Pancreas (tissue), 10 donors: ENCODE measurements at places on chromosomes 12 and 14. TPM values are rescaled to one million over a fixed set of nuclear protein-coding genes. Genes with fewer than 3 reads are reported as not detected.

The SLCO1A2 gene
- 0.21 TPM for polyA plus RNA-seq

The TMTC1 gene
- polyA plus RNA-seq, result 1.2 TPM

The PTPRR gene
- 0.23 TPM for polyA plus RNA-seq

The CKB gene
- 140 TPM for polyA plus RNA-seq

The GPR135 gene
- polyA plus RNA-seq, result 1.3 TPM

The KRT6C gene
- not detected for polyA plus RNA-seq

The GPR137C gene
- 0.27 TPM for polyA plus RNA-seq

The KRT86 gene
- polyA plus RNA-seq, result 3.2 TPM

The ALX1 gene
- not detected for polyA plus RNA-seq

The IAPP gene
- 1,679 TPM for polyA plus RNA-seq

The PDE3A gene
- 4.9 TPM for polyA plus RNA-seq

The IRAK3 gene
- polyA plus RNA-seq, result 1.1 TPM

The STYK1 gene
- 0.07 TPM for polyA plus RNA-seq

The TOGARAM1 gene
- polyA plus RNA-seq, result 7.3 TPM

The CDKN3 gene
- polyA plus RNA-seq, result 1.0 TPM

The TAS2R46 gene
- polyA plus RNA-seq, result not detected

The TC2N gene
- polyA plus RNA-seq, result 23.9 TPM

The ADGRD1 gene
- 1.4 TPM for polyA plus RNA-seq

The TOMM20L gene
- not detected for polyA plus RNA-seq

The KLRG1 gene
- 0.38 TPM for polyA plus RNA-seq

The EGLN3 gene
- polyA plus RNA-seq, result 1.9 TPM

The ERP29 gene
- polyA plus RNA-seq, result 101 TPM

The RTL1 gene
- polyA plus RNA-seq, result 0.02 TPM

The MLF2 gene
- polyA plus RNA-seq, result 74.7 TPM

The NEDD1 gene
- polyA plus RNA-seq, result 6.2 TPM

The ANG gene
- 11.8 TPM for polyA plus RNA-seq

The MYF6 gene
- polyA plus RNA-seq, result 0.16 TPM

The BRI3BP gene
- 1.5 TPM for polyA plus RNA-seq

The HOXC10 gene
- 0.16 TPM for polyA plus RNA-seq

The ART4 gene
- polyA plus RNA-seq, result 0.63 TPM
